ENCODE measurements at places on chromosomes 4 and X. TPM values are rescaled to one million over a fixed set of nuclear protein-coding genes. Genes with fewer than 3 reads are reported as not detected.

The ACE2 gene
- not detected for total RNA-seq

The FGF13 gene
- 42.6 TPM for total RNA-seq

The TMEM271 gene
- total RNA-seq, result not detected

The TNIP3 gene
- total RNA-seq, result 4.0 TPM

The AGTR2 gene
- 0.13 TPM for total RNA-seq

The USP38 gene
- 19.4 TPM for total RNA-seq

The IQSEC2 gene
- total RNA-seq, result 38.9 TPM

The CT47C1 gene
- total RNA-seq, result not detected

The SPATA4 gene
- total RNA-seq, result not detected

The GLRB gene
- 1.0 TPM for total RNA-seq

- no peak for DNase-seq
These were observed 88.6 kb downstream of the NR3C2 start for GRCh38 chr4:148353571-148353970.

GRCh38 chrX:119698845-119699244, 5.9 kb upstream of the SEPTIN6 start:
- DNase-seq, result peak; percentile 30

DNA sequence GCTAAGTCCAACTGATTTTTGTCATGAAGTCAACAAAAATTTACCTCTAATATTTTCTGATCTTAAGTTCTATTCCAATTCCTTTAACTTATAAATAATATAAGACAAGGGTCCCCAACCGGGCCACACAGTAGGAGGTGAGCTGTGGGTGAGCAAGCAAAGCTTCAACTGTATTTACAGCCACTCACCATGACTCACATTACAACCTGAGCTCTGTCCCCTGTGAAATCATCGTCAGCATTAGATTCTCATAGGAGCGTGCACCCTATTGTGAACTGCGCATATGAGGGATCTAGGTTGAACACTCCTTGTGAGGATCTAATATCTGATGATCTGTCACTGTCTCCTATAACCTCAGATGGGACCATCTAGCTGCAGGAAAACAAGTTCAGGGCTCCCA, 227.4 kb downstream of the MAPK10 start:
- DNase-seq, result no peak

- no peak for DNase-seq
These were observed 3.1 kb downstream of the TEX13D start for GRCh38 chrX:124335598-124335997.

GRCh38 chr4:92012899-92013867, 290.6 kb upstream of the GRID2 start:
- DNase-seq, result peak; percentile 21

- no peak for DNase-seq
These were observed 727.7 kb upstream of the FAM241A start for GRCh38 chr4:111417521-111417920.

DNA sequence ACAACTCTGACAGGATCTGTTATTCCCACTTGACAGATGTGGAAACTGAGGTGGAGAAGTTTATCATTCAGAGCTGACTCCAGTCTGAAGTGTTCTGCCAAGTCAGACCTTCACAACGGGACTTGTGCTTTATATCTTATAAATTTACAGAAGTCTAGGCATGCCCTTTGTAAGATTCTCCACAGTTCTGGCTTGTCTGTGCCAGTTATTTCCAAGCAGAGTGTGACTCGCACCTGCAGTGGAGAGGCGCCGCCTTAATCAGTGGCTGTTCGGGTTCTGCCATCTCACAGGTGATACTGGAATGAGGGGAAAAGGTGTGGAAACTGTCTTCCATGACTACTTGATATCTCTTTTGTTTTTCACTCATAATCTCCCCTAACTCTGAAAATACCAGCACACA, 63.2 kb downstream of the CPEB2 start:
- no peak for DNase-seq

- DNase-seq, result no peak
These were observed 42.4 kb downstream of the NHS start for GRCh38 chrX:17417372-17417771.

GRCh38 chrX:154802947-154803346, 2.3 kb downstream of the MPP1 start:
- DNase-seq, result no peak

- DNase-seq, result no peak
These were observed 8.8 kb upstream of the ELOVL6 start for GRCh38 chr4:110207233-110207632.

DNA sequence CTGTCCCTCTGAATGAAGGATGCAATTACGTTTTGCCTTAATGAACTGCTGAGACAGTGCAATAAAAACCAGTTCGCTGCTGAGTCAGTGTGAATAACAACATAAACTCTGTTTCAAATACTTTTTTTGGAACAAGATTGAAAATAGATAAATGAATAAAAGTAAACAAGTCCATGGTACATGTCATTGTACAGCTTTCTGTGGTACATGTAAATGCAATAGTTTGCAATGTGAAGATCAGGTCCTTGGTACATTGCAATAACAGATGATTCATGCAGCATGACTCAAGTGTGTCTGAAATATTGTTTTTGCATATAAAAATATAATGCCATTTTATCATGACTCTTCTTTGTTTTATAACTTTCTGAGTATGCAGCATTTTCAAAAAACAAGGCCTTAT, 193.4 kb upstream of the PACRGL start:
- DNase-seq, result no peak

DNA sequence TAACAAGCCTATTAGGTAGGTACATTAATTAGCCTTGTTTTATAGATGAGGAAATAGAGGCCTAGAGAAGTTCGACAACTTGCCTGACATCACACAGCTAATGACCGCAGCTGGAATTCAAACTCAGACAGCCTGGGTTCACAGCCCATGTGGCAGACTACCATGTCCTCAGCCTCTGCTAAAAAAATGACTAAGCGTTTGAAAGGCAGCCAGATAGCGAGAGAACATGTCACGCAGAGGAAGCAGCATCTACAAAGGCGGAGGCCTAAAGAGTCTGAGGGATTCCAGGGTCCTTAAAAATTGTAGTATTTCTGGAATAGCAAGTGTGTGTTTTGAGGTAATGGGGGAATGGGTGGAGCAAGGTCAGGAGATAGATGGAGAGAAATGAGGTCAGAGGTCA, 33.2 kb upstream of the BMP15 start:
- DNase-seq, result no peak

DNA sequence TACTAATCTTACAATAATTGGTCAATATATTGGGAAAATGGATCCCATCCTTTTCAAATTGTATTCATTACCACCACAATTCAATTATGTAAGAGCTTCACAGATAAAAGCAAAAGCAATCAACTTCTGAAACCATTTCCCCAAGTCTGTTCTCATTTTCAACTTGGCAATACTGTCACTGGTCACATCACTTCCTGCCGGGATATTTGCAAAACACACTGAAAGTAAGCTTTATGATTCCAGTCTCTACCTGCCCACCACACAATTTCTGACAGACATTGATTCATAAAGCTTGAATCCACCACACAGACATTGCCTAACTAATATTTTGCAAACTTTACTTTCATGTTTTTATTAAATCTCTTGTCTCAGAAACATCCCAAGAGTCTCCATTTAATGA, 53.6 kb downstream of the LIN54 start:
- no peak for DNase-seq

GRCh38 chrX:39469126-39469525, 628.6 kb downstream of the BCOR start:
- DNase-seq, result no peak

- no peak for DNase-seq
These were observed 22.2 kb upstream of the SYNPO2 start for GRCh38 chr4:118866442-118866841.

- DNase-seq, result no peak
These were observed 30.7 kb upstream of the KIAA0232 start for GRCh38 chr4:6751611-6752485.

GRCh38 chrX:13536551-13536950, 32.9 kb upstream of the EGFL6 start:
- DNase-seq, result no peak

DNA sequence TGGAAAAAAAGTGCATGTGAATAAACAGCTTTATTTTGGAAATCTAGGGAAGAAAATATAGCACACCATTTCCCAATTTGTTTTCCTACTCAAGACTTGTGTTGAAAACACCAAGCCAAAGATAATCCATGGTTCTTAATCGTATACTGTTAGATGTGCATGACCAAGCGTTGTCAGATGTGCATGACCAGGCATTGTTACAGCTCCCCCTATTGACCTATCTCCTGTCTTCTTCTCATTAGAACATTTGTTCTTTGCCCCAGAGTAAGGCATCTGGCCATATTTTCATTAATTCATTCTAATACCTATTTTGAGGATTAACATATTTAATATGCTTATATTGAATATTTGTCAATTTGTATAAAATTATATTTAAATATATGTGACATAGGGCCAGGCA, 14.4 kb upstream of the VCX start:
- no peak for DNase-seq

DNA sequence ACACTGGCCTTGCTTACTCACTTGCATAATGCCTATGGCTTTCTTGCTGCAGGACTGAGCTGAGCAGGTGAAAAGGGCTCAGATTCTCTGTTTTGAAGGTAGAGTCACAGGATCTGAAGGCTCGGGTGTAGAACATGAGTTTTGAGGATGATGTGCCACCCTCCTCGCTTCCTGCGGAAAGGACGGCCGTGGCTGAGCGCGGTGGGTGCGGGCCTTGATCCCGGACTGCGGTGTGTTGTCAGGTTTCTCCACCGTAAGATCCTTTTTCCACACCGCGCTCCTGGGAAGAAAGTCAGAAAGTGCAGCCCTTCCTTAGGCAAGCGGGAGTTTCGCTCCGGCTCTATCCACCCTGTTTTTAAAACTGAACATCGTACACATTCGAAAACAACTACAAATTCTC, 36.2 kb downstream of the ZFP42 start:
- no peak for DNase-seq

DNA sequence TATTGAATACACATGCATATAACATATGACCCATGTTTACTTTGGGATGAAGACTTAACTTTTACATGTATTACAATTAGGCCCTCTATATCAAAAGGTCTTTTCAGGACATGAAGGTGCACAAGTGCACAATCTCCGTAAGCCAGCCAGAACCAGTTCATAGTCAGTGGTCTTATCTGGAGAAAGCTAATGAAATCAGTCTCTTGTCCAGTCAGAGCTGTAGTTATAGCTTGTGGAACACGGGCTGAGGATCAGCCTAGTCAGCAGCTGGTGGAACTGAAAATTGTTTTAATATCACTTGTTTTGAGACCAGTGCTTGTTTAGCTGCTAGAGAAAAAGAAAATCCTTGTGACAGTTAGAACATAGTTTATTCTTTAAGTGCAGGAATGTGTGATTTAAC, 197.9 kb downstream of the IL13RA2 start:
- DNase-seq, result no peak

DNA sequence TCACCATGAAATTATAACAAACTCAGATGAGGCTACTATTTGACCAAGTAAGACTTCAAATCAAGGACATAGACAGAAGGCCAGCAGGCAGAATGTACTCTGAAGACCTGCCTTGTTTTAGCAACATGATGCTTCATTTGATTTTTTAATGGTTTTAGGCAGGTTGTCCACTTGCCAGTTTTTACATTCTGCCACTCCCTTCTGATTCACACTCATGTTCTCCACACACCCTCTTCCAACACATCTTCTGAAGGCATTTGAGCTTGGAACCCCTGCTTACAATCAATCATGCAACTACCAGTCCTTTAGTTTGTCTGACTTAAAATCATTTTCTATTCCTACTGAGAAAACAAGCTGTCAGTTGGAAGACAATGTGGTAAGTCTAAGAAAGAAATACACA, 114.9 kb upstream of the SMIM31 start:
- no peak for DNase-seq

DNA sequence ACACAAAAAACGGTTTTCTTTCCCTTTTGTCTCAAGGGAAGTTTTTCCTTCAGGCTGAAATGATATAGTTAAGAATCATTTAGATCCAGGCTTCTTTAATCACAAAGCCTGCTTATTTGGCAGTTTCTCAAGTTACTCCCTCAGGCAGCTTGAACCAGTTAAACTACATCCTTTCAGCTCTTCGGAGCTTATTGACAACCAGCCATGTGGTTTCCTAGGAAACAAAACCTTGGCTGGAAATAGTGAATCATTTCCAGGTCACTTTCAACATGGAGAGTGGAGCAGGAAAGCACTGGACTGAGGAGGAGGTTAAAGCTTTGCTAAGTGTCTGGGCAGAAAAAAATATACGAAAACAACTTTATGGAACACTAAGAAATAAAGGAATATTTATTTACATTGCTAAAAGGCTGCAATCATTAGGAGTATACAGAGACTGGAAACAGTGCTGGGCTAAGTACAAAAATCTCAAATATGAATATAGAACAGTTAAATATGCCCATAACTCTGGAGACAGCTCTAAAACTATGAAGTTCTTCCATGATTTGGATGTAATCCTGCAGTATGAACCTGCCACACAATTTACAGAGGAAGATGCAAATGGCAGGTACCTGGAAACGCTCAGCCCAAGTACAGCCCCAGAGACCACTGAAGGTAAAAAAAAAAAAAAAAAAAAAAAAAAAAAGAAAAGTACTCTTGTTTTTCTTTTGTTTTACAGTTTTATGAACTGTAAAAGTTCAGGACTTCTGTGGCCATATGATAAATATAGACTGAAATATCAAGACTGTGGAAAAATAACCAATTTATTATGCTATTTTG, 23.2 kb upstream of the AASDH start:
- DNase-seq, result peak; percentile 49

DNA sequence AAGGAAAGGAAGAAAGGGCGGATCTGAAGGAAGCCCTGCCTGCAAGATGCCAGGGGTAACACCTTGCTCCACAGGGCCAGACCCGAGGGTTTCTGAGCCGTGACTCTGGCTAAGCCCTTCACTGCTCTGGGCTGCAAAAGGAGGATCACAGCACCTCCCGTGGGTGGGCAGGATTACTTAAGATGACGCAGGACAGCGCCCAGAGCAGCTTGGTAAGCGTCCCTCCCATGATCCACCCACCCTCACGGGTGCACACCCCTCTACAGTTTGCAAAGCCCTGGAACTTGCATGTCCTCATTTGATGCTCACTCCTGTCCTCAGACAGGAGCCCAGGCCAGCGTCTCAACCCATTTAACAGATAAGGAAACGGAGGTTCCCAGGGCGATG, 64.9 kb downstream of the CRMP1 start:
- DNase-seq, result no peak

- DNase-seq, result no peak
These were observed 60.7 kb downstream of the HPGD start for GRCh38 chr4:174461466-174462106.

DNA sequence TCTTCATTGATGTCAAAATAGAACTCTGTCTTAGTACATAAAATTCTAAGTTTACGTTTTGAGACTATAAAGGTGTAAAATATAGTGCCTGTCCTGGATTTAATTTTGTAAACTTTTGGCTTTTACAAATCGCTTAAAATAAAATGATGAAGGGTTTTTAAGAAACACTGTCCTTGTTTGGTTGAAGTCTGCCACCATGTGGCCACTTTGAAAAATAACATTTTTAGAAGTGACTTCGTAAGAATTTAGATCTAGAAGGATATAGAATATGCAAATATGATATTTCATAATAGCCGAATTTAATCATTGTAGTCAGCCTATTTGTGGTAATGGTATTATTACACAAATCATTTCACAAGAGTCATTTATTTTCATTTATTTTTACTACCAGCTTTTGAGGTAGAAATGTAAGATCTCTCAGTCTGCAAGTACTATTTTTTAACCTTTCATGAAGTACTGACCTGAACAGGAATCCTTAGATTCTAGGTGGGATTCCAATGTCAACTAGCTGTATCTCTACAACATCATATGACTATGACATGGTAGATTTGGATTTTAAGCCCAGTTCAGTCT, 31.0 kb upstream of the FAT4 start:
- no peak for DNase-seq

All from endothelial cell (in vitro differentiated cells).